ENCODE measurements at places on chromosomes 7 and 10.

DNA sequence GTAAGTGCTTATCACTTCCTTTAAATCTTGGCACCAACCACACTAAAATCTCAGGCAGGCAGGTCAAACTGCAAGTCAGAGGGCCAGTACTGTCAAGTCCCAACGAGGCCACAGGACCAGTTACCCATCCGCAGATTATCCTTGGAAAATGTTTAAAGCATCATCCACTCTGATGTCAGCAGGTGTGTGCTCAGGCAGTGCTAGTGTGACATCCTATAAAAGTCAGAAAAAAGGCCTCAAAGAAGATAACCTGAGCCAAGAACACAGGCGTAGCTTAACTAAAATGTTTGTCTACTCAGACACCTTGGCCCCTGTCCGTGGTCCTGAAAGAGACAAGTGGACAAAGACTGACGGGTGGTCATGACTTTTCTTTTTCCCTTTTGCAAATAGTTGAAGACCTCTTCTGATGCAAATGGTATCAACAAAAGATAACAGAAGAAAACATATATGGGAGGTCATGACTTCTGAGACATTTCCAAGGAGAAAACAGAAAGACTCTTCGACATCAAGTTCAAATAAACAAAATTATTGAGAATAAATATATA lies 309.3 kb downstream of the KCNMA1 start:
- peak; percentile 10 for DNase-seq

DNA sequence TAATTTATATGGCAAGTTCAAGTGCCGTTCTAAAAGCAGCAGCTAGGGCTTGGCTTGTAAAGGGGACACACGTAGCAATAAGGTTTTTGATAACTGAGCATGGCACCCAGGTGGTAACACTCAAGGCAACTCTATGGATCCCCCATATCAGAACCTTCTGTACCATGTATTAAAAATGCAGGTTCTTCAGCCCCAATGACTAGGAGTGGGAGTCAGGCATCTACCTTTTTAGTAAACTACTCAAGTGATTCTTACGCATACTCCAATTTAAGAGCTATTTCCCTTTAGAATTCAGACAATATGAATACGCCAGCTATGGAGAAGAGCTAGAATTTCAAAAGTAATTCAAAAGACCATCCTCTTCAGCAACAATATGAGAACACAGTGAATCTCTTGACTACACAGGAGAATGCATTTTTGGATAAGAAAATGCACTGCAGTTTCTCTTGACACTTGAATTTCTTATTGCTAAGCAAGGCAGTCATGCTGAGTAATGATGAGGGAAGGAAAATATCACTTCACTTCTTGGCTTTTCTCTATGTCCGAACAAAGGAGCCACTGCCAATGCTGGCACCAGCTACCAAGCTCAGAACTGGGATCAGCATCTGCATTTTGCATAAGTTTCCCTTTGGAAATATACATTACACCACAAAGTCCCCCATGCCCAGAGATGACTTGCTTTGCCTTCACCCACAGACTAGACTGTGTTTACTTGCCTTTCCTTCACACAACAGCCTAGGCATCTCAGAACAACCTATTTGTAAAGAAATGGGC lies 53.5 kb downstream of the ABLIM1 start:
- no peak for DNase-seq

DNA sequence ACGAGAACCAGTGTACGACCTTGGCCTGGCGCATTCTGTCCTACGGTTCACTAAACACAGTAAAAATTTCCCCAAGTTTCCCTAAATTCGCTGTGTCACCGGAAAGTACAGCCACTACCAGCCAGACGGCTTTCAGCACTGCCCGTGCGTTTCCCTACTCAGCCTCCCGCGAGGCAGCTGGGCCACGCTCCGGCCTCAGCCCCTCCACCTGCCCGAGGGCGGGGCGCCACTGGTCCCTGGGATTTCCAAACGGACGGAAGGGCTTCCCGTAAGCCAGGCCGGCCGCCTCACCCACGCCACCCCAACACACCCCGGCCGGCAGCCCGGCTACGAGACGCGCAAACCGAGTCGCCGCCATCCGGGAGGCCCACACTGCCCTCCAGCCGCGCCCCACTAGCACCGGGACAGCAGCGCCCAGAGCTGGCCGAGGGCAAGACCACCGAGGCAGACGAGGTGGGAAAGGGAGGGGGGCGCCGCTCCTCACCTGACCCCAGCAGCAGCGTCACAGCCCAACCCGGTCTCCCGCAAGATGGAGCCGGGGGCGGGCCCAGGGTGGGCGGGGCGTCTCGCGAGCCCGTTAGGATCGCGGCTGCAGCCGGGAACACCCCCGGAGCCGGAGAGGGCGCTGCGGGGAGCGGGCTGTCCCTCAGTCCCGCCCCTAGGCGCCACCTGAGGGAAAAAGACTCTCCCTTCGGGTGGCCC lies at the start of gene ANXA7:
TSS of gene ANXA7 (minus strand) at position 531 of the 702 bp plus-strand sequence. CDS start 13,202 bp downstream, outside the sequence.
- DNase-seq: peak; percentile 95

DNA sequence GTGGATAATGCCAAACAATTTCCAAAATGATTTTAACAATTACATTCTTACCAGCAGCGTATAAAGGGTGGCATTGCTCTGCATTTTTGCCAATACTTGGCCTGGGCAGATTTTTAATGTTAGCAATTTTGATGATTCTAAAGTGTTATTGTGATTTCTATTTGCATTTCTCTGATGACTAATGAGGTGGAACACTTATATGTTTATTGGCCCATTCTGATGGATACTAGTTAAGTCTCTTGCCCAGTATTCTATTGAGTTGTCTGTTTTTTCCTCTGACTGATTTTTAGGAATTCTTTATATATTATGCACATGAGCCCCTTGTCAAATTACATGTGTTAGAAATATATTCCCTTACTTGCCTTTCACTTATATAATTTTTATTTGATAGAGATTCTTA lies 86.8 kb downstream of the TMEM26 start:
- DNase-seq: no peak

- no peak for DNase-seq
Observed at GRCh38 chr10:86391236-86391840, 24.7 kb upstream of the GRID1 start.

DNA sequence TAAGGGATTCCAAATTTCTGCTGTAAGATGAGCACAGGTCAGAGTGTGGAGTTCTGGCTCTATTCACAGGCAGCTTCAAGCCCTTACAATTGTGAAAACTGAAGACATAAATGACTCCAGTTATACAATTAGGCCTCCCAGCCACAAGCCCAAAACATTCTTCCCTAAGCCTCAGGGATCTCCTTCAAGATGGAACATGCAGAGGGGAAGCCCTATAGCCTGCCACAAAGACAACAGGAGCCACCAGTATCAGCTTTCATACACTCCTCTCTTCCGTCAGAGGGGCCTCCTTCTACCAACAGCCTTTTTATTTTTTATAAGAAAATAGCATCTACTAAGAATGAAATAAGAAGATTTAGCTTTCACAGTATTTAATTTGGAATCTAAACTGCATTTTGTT lies 46.5 kb downstream of the DLD start:
- DNase-seq: no peak

GRCh38 chr10:18164093-18164492 lies 23.9 kb downstream of the CACNB2 start:
- DNase-seq: no peak

- DNase-seq: no peak
Observed at GRCh38 chr7:84393786-84394185, 199.2 kb upstream of the SEMA3A start.

DNA sequence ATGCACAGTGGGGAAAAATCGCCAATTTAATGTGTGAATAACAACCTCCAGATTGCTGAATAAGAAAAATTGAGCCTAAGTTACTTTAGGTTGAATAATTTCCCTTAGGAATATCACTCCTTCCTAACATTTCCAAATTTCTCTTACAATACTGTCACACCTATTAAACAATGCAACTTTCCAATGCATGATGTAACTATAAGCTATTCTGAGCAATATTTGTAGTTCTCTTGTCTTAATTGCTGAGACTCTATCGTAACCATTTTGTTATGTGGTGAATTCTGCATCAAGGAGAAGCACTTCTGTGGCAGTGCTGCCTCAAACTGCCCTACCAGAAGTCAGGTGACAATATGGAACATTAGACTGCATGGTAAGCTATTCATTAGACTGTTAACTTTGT lies 386.7 kb upstream of the LRRN3 start:
- no peak for DNase-seq

GRCh38 chr10:113381981-113382509 lies 170.8 kb upstream of the HABP2 start:
- DNase-seq: no peak

- DNase-seq: no peak
Observed at GRCh38 chr10:89219513-89220218, 12.5 kb upstream of the CH25H start.

DNA sequence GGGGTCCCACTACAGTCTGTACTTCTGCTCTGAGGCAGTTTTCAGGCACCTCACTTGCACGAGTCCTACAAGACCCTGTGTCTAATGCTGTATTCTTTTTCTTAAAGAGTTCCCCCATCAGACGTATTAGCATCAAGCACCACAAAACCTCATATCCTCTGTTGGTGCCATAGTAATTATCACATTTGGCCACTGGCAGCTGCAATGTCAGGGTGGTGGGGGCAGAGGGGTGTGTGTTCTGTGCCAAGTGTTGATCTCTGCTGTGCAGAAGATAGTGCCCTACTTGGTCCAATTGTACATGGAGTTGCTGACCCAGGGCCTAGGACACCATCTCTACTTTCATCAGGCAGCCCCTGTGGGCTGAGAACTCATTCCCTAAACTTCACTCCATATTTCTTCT lies 20.0 kb upstream of the JAZF1 start:
- no peak for DNase-seq

- no peak for DNase-seq
Observed at GRCh38 chr7:38211940-38212339, 33.9 kb downstream of the STARD3NL start.

- DNase-seq: no peak
Observed at GRCh38 chr10:42783181-42783549, 570 bp downstream of the BMS1 start.

GRCh38 chr7:155808549-155809331 lies 3.5 kb downstream of the SHH start:
- DNase-seq: no peak

DNA sequence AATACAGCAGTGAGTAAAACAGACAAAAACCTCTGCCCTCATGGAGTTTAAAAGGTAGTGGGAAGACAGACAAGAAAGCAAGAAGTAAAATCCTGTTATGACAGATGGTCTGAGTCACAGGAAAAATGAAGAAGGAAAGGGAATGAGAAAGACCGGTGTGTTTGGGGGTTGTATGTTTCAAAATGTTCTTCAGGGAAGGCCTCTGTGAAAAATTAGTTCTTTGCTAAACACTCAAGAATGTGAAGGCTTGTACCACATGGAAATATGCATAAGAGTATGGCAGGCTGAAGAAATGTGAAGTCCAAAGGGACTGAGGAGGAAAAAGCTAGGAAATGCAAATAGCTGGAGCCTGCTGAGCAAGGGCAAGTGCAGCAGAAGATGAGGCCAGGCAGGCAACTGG lies 315.9 kb upstream of the SEMA3A start:
- DNase-seq: no peak

- no peak for DNase-seq
Observed at GRCh38 chr7:88115258-88115796, 104.5 kb downstream of the SRI start.

DNA sequence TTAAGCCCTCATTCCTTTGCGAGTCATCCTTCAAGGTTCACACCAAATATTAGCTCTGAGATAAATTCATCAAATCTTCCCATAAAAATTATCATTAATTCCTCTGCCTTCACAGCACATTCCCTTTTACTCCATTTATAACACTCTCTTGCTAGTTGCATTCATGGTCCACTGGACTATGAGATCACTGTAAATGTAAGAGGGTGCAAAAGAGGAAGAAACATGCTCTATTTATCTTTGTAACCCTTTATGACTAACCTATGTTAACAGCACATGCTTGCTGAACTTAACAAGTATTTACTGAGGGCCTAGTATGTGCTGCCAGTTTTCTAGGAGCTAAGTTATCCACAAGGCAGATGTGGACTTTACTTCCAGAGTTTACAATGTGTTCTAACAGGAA lies 86.7 kb upstream of the TMEM168 start:
- no peak for DNase-seq

DNA sequence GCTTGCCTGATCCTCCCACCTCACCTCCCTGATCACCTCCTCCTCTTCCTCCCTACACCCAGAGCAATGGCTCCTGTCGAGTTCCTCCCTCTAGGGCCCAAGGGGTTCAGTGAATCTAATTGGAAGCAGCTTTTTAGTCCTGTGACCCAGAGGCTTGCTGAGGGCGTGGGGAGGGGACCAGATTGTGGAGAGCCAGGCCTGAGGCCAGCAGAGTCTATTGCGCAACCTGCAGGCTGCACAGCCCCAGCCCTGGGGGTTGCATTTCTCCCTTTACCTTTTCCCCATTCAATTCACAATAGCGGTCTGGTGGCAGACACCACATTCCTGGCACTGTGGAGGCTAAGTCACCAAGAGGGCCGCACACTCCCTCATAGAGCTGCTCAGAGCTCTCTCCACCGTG lies 32.5 kb downstream of the GHRHR start:
- DNase-seq: peak; percentile 87

- no peak for DNase-seq
Observed at GRCh38 chr7:134196439-134196838, 69.3 kb downstream of the LRGUK start.

DNA sequence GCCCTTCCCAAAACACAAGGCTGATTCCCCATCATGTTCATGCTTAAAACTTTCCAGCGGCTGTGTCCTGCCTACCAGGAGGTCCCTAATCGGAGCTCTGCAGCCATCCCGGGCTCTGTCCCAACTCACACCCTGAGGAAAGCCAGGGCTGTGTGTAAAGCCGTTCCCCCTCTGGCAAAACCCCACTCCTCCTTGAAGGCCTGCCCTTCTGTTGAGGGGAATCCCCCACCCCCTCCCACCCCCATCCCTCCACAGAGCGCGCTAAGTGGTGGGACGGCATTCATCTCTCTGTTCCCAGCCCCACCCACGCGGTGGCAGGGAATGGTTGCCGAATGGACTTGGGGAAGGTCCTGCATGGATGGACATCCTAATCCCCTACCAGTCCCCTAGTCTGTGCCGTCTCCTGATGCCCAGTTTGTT lies 667 bp upstream of the TMEM120A start:
- no peak for DNase-seq

GRCh38 chr10:33333260-33334101 lies 986 bp downstream of the NRP1 start:
- DNase-seq: no peak

All from ELF-1 (cell line).